ENCODE measurements at places on chromosomes 7 and 10.
A peak's percentile ranks its signal among the peaks of the same experiment; 100 is the strongest.

- no peak for DNase-seq
These were observed 114.2 kb downstream of the AVL9 start for GRCh38 chr7:32609463-32609862.

DNA sequence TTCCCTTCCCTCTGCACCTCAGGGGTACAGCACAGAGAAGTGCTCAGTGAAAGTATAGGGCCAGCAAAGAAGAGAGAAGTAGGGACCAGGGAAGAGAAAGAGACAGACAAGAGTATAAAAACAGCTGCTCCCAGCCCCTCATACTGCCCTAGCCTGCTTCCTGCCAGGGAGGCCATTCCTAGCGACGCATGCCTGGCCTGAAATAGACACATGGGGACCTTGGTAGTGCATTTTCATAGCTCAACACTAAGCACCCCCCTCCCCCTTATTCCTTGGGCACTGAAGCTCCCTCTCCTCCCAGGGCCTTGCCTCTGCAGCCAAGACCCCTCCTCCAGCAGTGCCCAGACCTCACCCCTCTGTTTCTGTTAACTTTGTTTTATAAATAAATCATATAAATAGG, 64.7 kb downstream of the ZMIZ1 start:
- DNase-seq, result no peak

DNA sequence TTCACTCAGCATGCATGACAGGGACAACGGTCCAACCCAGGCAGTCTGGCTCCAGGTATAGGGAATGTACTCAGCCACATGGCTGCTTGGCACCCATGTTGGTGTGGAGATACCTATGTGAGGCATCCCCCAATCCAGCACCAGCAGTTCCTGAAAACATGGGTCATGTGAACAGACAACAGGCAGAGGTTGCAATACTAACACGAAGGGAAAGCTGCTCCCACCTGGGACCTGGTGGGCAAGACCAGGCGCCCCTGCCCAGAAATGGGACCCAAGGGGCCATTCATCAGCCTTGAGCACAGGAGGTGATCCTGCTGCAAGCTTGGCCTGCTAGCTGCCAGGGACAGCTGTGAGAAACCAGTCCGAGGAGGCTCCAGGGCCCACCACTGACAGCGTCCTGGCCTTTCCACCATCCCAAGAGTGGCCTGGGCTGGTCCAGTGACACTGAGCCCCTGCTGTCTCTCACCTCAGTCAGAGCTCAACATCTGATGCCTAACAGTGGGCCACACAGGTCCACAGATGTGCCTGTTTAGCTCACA, 142.3 kb downstream of the ARHGAP22 start:
- DNase-seq, result no peak

- DNase-seq, result peak; percentile 34
These were observed 1.5 kb upstream of the SFMBT2 start for GRCh38 chr10:7412237-7412927.

DNA sequence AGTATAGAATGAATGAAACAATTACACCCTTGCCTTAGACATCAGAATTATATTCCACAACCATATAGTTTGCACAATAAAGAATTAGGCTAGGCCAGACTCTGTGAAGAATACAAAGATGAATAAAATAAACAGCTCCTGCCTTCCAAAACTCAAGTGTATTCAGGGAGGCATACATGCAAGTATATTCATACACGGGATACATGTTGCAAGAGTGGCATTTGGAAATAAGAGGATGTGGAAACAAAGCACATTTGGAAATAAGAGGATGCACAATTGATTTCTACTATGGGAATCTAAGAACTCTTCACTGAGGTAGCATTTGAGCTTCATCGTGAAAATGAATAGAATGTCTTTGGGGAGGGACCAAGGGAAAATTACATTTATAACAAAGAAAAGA, 27.0 kb upstream of the TMEM26 start:
- no peak for DNase-seq

GRCh38 chr7:129067943-129068548, 13.1 kb upstream of the TNPO3 start:
- DNase-seq, result no peak

- no peak for DNase-seq
These were observed 229.2 kb downstream of the GPAM start for GRCh38 chr10:111954386-111954785.
